Cardiac fibroblast (primary cell): ENCODE measurements at places on chromosomes 3 and 15.

GRCh38 chr3:72947715-72948490 is 48.7 kb upstream of the PPP4R2 start:
- DNase-seq = no peak

GRCh38 chr15:77599899-77600298 is 32.8 kb downstream of the LINGO1 start:
- DNase-seq = peak; percentile 64

DNA sequence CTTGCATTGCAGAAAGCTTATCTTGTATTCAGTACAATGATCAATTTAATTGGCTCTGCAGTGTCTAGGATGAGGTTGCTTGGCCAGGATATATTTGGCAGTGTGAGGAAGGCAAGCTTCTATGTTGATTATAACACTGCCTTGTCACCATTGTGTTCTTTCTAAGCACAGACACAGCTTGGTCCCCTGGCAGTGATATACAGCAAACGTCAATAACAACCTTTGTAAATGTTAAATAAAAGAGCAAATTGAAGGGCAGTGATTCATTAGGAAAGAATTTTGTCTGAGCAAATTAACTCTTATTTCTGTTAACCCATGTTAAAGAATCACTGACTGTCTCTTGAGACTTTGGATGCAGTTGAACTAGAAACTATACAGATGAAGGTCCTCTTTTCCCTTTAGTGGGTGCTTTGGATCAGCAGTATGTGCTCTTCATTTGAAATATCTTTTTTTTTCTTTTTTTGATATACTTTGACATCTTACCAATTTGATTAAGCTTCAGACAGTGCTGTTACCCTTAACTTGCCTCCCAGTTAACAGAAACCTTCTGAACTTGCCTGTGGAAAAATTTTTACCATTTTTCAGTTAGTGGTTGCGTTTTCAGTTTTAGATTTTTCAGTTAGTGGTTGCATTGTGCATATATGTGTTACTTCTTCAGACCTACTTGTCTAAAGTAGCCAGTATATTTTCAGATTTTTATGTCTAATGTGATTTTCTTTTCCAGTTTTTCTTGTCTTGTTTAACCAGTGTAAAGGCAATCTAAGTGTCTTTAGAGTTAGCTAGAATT is 199.8 kb downstream of the TCF12 start:
- peak; percentile 52 for DNase-seq

DNA sequence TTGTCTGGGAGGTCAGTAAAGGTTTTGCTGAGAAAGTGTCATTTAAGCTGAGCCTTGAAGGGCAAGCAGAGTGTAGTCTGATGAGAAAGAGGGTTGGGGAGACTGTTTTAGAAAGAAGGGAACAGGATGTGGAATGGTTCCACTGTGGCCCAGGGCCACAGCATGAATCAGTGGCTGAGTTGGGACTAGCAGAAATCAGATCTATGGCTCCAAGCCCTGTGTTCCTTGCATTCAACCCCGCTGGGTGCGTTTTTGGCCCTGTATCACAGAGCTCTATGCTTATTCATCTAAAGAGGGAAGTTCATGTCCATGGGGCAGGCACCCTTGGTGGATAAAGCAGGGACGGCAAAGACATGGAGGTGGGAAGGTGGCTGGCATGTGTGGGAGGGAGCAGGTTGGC is 151.3 kb downstream of the CACNA1D start:
- no peak for DNase-seq

GRCh38 chr3:100717637-100718487 is 8.6 kb downstream of the TFG start:
- no peak for DNase-seq

GRCh38 chr3:143810166-143810952 is 37.9 kb downstream of the SLC9A9 start:
- DNase-seq = no peak
